ENCODE measurements at places on chromosomes 7 and 10. TPM values are rescaled to one million over a fixed set of nuclear protein-coding genes. Genes with fewer than 3 reads are reported as not detected.
A peak's percentile ranks its signal among the peaks of the same experiment; 100 is the strongest.

SCD gene
- 121 TPM for total RNA-seq

- DNase-seq = no peak
Measured at GRCh38 chr7:26900251-26900650, 35.9 kb upstream of the SKAP2 start.

PBLD gene
- total RNA-seq = 1.4 TPM

- DNase-seq = no peak
Measured at GRCh38 chr7:85030893-85031292, 156.0 kb downstream of the SEMA3D start.

STEAP4 gene
- 0.05 TPM for total RNA-seq

FAM20C gene
- 0.45 TPM for total RNA-seq

GRCh38 chr7:2619116-2619515 lies 12.7 kb upstream of the TTYH3 start:
- no peak for DNase-seq

- DNase-seq = peak; percentile 65
Measured at GRCh38 chr10:6038071-6038631, 24.0 kb downstream of the IL2RA start.

- DNase-seq = no peak
Measured at GRCh38 chr7:35012160-35012559, 25.1 kb downstream of the DPY19L1 start.

GRCh38 chr7:117564080-117564479 lies 84.3 kb downstream of the CFTR start:
- no peak for DNase-seq

- DNase-seq = no peak
Measured at GRCh38 chr7:91443862-91444261, 179.6 kb downstream of the FZD1 start.

PDZD7 gene
- 0.59 TPM for total RNA-seq

DNA sequence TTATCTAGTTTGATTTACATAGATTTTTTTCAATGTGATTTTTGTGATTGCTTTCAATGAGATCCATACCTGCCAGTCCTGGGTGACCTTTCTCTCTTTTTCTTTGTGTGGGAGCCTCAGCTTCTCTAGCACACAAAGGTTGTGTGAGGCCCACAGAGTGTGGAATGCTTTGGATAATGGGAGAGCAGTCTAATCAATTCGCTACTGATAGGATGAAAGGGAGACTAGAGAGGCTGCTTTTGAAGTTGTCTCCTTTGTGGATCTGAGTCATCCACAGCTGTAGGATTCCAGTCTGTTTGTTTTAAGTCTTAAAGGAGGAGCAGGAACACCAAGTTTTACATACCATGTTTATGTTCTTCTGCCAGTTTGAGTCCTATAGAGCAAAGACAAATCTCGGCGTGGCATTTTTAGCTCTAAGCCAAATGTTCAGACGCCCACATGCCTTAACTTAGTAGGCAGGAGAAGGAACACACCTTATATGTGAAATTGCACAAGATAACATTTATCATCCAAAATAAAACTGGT lies 330.0 kb downstream of the ARL4A start:
- DNase-seq = no peak

DNA sequence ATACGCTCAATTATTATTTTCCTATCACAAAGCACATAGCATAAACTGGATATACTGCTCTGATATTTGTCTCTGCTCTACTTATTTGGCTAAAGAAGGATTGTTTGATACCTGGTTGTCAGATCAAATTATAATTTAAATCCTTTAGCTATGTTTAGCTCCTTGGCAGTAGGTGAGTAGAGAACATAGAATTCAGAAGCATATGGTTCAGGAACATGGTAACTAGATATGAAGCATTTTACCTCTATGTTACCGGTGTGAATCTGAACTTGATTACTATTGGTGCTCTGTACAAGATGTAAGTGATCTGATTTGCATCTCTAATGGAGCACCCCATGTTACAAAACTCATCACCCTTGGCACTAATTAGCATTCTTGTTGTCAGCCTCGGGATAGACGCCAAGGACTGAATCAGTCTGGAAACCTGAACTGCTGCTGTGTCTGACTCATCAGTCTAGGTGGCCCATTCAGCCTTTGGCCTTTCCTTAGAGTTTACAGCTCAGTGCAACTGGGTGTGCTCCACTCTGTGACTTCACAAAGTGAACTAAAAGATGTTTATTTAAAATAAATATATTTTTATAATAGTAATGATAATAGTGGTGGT lies 12.3 kb upstream of the MYPN start:
- DNase-seq = no peak
